NCI-H1436 treated with DMSO at 0.1 percent for 48 hours (cell line): ENCODE measurements at places on chromosomes 12 and 14.

- DNase-seq, result no peak
Measured at GRCh38 chr12:44441155-44441554, 435.0 kb downstream of the NELL2 start.

DNA sequence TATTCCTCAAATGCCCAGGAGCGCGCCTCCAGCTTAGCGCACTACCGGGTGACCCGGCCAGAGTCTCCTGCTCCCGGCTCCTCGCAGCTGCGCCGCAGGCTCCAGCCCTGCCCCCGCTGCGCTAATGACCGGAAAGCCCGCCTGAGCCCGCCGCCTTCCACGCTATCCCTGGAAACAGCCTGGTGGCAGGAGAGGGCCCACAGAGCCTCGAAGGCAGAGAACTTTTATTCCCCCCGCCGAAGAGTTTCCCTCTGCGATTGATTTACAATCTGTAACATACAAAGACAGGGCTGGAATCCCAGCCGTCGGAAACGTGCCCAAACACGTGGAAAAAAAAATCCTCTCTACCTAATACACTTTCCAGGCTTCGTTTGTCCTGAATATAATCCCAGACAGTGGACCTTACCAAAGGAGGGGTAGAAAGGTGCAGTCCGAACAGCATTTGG, 1.5 kb downstream of the COL2A1 start:
- no peak for DNase-seq

GRCh38 chr12:91483471-91483985, 300.9 kb upstream of the DCN start:
- DNase-seq, result no peak

DNA sequence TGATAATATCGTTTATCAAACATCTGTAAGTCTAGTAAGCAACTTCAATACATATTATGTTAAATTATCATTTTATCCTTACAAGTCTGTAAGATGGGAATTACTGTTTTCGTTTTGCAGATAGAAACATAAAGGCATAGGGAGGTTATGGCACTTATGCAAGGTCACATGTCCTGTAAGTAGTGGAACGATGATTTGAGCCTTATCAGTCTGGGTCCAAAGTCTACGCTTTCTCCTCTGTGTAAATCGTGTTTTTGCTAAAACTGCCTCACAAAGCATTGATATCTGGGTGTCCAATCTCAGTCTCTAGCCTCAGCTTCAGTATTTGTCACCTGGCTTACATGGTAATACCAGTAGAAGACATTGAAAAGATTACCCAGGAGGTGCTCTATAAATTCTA, 174.9 kb upstream of the RASSF8 start:
- no peak for DNase-seq

DNA sequence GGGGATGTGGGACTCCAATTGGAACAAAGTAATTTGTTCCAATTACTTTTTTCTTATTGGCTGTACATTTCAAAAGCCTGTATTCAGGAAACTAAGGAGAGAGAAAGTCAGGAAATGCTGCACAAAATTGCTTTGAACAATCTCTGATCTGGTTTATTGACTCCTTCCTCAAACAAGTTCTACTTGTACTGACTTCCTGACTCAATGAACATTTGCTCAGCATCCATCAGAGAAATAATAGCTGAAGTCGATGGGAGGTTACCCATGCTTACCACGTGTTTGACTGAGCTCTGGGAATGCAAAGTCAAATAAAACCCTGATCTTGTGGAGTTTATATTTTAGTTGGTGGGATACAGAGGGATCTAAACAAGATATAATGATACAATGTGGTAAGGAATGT, 15.4 kb upstream of the C12orf75 start:
- no peak for DNase-seq

- no peak for DNase-seq
Measured at GRCh38 chr12:48004053-48004941, at the start of gene COL2A1. Gene COL2A1, minus strand, starts transcription at chr12:48004476. Its CDS starts 155 bp downstream, at chr12:48004321.

DNA sequence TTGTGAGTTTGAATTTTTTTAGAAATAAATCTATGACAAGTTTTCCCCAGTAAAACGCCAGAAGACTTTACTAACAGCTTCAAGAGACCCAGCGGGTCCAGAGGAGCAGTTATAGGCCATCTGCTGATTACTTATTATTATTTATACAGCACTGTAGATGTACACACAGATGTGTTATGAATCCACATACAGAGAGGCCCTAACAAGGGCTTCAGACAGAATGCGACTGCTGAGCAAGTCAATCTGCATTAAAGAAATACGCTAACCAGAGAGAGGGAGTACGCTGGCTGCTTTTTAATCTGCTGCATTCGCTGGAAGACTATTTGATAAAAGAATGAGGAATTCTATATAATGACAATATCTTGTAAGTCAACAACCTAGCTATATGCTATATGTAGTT, 32.5 kb downstream of the ATF7 start:
- DNase-seq, result no peak

- DNase-seq, result no peak
Measured at GRCh38 chr12:78192979-78193378, 362.3 kb downstream of the NAV3 start.

- DNase-seq, result no peak
Measured at GRCh38 chr12:71478270-71478669, 38.7 kb downstream of the LGR5 start.

DNA sequence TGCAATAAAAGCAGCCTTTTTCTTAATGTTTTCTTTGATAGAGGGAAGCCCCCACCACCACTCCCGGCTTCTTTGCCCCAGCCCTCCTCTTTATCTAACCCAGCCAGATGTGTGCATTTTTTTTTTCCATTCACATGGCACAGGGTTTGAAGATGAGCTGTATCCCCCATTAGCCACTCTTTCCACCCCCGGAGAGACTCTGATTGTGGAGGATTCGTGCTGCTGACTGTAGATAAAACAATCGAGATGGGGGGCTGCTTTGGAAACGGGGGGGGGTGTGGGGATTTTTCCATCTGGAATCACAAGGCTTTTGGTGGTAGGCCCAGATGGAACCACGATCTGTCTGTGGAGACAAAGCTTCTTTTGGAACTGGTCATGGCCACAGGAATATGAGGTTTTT, 46.2 kb upstream of the VASH1 start:
- DNase-seq, result no peak

DNA sequence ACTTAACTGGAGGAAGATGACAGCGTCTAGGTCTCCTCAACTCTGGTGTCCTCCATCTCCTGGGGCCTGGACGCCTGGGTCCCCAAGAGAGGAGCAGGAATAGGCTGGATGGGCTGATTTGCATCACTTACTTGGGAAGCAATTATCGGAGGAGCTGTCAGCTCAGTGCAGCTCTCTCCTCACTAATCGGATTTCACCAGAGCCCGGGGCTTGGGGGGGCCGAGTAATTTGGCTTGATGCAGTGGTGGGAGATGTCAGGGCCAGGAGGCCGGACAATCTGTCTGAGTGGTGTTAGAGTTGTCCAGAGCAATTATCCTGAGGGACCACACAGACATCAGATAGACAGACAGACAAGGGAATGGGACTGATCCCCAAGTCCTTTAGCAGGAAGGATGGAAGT, 4.6 kb upstream of the SMUG1 start:
- no peak for DNase-seq

- no peak for DNase-seq
Measured at GRCh38 chr14:56900726-56901125, 90.4 kb upstream of the OTX2 start.

DNA sequence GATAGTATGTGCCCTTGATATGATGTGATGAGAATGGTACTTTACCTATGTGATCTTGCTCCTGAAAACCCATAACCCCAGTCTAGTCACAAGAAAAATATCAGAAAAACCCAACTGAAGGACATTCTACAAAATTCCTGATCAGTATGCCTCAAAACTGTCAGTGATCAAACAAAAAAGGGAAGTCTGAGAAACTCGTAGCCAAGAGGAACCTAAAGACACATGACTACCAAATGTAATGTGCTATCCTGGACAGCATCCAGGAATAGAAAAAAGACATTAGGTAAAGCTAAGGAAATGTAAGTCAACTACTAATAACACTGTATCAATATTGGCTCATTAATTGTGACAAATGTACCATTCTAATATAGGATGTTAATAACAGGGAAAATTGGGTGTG, 4.1 kb upstream of the WIF1 start:
- no peak for DNase-seq

- DNase-seq, result no peak
Measured at GRCh38 chr14:75738192-75738591, 77.1 kb downstream of the TTLL5 start.

GRCh38 chr14:23528555-23528954, 23.0 kb downstream of the ZFHX2 start:
- DNase-seq, result no peak

GRCh38 chr12:97375310-97375709, 87.3 kb upstream of the RMST start:
- no peak for DNase-seq

DNA sequence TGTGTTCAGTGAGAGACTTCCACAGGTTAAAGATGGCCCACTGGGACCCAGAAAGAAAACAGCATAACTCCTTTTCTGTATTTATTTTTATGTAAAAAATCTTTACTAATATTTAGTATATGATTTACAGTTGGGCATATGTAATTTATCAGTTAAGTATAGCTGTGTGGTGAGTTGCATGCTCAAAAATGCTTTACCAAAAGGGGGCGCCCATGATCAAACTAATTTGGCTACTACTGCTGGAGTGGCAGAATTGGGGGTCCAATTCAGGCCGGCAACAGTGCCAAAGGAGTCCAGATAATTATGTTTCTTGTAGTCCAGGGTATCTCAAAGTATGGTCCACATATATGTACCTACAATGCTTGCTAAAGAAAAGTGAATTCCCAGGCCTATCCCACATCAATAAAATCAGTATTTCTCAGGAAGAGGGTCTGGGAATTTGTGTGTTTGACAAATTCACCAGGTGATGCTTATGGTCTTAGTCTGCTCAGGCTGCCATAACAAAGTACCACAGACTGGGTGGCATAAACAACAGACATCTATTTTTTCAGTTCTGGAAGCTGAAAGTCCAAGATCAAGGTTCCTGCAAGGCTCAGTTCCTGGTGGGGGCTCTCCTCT, 152.0 kb downstream of the KTN1 start:
- no peak for DNase-seq

- no peak for DNase-seq
Measured at GRCh38 chr12:108665608-108666202, 32.0 kb upstream of the SELPLG start.

GRCh38 chr12:125417446-125417845, 352.2 kb downstream of the AACS start:
- DNase-seq, result no peak

DNA sequence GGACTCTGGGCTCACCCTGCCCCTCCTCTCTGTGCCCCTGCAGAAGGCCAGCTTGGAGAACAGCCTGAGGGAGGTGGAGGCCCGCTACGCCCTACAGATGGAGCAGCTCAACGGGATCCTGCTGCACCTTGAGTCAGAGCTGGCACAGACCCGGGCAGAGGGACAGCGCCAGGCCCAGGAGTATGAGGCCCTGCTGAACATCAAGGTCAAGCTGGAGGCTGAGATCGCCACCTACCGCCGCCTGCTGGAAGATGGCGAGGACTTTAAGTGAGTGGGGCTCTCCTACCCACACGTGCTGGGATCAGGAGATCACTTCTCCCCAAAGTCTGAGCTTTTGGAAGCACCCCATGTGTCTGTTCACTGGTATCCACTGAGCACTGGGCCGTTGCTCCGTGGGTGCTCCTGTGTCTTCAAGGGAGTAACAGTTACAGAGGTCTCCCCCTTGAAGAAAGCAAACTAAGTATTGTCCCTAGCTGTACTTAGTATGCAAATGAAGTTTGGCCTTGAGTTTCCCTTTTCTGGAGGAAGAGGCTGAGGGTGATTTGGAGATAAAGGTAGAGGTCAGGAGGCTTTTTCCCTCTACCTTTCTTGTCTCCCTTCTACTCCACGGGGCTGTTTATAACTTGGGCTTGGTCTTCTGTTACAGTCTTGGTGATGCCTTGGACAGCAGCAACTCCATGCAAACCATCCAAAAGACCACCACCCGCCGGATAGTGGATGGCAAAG, 3.3 kb downstream of the KRT18 start:
- DNase-seq, result no peak

DNA sequence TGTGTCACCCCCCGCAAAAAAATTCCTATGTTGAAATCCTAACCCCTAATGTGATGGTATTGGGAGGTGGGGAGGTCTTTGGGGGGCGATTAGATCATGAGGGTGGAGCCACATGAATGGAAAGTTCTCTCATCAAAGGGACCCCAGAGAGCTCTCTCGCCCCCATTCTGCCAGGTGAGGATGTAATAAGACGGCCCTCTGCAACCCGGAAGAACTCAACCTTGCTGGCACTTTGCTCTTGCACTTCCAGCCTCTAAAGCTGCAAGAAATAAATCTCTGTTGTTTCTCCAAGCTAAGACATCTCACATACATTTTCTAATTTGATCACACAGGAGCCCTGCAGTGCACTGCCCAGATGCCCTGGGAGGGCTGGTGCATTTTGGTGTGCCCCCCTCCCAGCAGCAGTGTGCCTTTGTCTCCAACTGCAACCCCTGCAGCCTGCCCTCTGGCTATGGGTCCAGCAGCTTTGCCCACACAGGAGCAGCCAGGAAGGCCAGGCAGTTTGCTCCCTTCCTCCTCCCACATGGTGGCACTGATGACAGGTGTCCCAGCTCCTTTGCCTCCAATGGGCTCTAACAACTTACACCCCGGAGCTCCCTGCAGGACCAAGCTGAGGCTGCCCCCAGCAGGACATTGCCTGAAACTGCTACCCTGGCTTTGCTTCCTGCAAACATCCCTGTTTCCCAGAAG, 59.3 kb downstream of the C14orf132 start:
- DNase-seq, result peak; percentile 22

- DNase-seq, result no peak
Measured at GRCh38 chr12:103864710-103865109, 23.7 kb upstream of the NT5DC3 start.

- no peak for DNase-seq
Measured at GRCh38 chr12:6135071-6135470, 10.6 kb upstream of the VWF start.

GRCh38 chr14:82879949-82880535, 1346.4 kb upstream of the SEL1L start:
- DNase-seq, result no peak

GRCh38 chr12:105418229-105418628, 87.7 kb downstream of the C12orf75 start:
- DNase-seq, result no peak

DNA sequence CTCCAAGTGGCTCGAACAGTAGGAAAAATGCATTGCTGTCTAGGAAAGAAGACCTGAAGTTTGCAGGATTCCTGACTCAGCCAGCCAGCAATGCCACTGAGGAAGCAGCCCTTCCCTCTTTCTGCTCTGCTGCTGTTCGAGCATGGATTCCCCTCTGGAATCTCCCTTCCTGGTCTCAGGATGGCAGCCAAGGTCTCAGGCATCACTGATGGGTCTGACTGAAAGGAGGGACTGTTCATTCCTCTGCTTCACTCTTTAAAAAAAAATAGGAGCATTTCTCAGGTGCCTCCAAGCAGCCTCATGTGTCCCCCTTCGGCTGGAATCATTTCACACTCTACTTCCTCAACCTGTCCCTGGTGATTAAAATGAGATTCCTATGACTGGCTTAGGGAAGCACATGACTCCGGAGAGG, 62.4 kb downstream of the SLC15A4 start:
- DNase-seq, result no peak

- no peak for DNase-seq
Measured at GRCh38 chr12:89260841-89261637, 91.3 kb downstream of the DUSP6 start.
